Spinal cord (tissue), 10 donors: ENCODE measurements at places on chromosomes 5 and 9. TPM values are rescaled to one million over a fixed set of nuclear protein-coding genes. Genes with fewer than 3 reads are reported as not detected.

The BAAT gene
- 0.22 TPM for total RNA-seq

The PCDHGB3 gene
- 6.0 TPM for total RNA-seq

The ADCY2 gene
- 43.1 TPM for total RNA-seq

The QRFP gene
- not detected for total RNA-seq

The GPR151 gene
- total RNA-seq: 0.20 TPM

The PCDHA11 gene
- 3.0 TPM for total RNA-seq

The PHF24 gene
- 7.7 TPM for total RNA-seq

The GFI1B gene
- 0.50 TPM for total RNA-seq

The ANKDD1B gene
- total RNA-seq: 1.7 TPM

The EMB gene
- total RNA-seq: 8.7 TPM

The SPATA31A3 gene
- not detected for total RNA-seq
